NCI-H1694 (cell line): ENCODE measurements at places on chromosomes 1 and 21.

GRCh38 chr21:20661246-20661645 is 337.0 kb upstream of the NCAM2 start:
- no peak for DNase-seq

DNA sequence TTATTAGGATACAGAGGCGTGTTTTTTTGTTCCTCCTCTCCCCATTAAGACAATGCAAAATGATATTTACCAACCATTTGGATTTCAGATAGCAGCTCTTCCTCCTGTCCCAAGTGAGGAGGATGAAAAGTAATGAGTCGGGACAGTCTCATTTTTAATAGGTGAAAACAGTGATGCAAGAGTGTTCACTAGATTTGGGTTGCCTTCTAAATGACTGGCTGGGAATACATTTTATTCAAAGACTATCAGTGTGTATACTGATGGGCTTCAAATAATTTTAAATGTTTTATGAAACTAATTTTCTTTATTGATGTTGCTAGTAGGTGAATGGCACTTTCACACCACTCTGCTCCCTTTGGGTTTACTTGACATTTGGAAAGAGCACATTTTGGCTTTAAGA is 2.1 kb downstream of the RCOR3 start:
- DNase-seq: no peak

GRCh38 chr1:205451759-205452164 is 4.1 kb downstream of the BLACAT1 start:
- DNase-seq: no peak

DNA sequence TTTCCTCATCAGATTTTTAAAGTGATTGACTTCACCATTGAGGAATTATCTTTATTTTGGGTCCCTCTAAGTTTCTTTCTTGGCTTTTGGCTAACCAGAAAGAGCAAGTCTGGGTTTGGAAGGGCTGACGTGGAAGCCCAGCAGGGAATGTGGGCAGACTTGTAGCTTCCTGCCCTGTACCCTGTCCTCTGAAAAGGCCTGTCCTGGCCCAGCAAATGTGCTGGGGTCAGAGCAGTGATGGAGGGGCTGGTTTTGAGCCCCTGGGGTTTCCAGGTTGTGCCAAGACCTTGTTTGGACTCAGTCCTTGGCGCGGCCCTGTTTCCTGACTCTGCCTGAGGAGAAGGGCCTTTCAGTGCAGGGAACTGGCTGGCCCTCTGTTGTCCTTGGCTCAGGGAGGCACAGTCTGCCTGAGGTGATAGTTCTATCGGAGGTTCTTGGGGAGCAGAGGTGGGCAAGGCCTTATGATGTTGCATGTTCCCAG is 72.1 kb downstream of the UCK2 start:
- no peak for DNase-seq

GRCh38 chr1:223827193-223827663 is 18.5 kb downstream of the TP53BP2 start:
- no peak for DNase-seq
